ENCODE measurements at places on chromosomes 7 and 10.

GRCh38 chr7:2157473-2158279 lies 75.1 kb downstream of the MAD1L1 start:
- no peak for DNase-seq

GRCh38 chr7:25739143-25739542 lies 412.9 kb upstream of the NFE2L3 start:
- DNase-seq, result no peak

DNA sequence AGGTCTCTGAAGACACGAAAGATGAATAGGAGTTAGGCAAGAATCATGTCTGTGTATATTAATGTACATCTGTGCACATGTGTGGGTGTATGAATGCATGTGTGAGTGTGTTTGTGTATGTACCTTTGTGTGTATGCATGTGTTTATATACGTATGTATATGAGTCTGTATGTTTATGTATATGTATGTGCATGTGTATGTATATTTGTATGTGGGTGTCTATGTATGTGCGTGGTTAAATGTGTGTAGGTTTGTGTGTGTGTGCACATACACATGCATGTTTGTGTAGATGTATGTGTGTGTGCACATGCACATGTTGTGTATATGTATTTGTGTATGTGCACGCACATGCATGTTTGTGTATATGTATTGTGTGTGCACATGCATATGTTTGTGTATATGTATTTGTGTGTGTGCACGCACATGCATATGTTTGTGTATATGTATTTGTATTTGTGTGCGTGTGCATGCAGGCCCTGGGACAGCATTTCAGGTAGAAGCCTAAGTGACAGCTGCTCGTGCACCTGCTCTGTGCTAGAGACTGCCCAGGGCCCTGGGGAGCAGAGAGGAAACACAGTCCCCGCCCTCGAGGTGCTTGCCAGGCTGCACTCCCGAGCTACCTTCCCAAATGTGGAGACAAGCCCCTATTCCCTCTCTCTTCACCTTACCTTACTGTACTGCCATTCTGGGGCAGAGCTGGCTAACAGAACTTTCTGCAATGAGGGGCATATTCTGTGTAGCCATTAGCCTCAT lies 12.1 kb downstream of the PNLIPRP1 start:
- no peak for DNase-seq

DNA sequence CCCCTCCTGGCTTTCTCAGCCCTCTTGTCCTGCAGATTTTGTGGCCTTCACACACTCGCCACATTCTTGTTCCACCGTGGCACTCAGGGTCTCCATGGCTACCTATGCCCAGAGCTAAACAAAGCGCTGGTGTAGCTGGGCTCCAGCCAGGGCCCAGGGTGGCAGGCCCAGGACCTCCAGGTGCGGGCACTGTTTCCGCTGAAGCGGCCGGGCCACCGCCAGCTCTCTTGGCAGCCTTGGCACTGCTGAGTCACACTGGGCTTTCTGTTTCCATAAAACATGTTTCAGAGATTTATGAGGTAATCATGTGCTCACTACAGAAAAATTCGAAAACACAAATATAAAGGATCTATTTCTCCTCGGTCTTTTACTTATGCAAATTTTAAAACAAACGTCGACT lies 51.3 kb downstream of the AOC1 start:
- DNase-seq, result no peak

- no peak for DNase-seq
Observed at GRCh38 chr7:102147008-102147407, 139.7 kb upstream of the SH2B2 start.

DNA sequence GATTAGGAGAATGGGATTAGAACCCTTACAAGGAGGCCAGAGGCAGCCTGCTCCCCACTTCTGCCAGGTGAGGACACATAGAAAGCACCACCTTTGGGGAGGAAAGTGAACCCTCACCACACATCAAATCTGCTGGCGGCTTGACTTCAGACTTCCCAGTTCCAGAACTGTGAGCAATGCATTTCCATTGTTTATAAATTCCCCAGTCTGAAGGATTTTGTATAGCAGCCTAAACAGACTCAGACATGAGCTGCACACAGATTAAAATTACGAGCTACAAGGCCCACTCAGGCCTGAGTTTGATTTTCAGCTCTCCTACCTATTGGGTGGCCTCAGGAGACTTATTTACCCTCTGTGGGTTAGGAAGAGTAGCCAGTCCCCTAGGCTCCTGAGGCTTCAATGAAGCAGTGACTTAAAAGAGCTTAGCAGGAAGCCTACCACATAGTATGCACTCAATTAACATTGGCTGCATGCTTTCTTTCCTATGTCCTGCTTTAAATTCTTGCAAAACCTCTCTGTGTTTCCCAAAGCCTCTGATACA lies 350.7 kb upstream of the ZMIZ1 start:
- DNase-seq, result no peak

Data from stimulated activated CD8-positive, alpha-beta memory T cell treated with anti-CD3 and anti-CD28 coated beads, Interleukin-7, amount 100 ng/mL, for 4 hours (primary cell).